Mesenchymal stem cell (in vitro differentiated cells and primary cell): ENCODE measurements at places on chromosomes 5 and 9.

DNA sequence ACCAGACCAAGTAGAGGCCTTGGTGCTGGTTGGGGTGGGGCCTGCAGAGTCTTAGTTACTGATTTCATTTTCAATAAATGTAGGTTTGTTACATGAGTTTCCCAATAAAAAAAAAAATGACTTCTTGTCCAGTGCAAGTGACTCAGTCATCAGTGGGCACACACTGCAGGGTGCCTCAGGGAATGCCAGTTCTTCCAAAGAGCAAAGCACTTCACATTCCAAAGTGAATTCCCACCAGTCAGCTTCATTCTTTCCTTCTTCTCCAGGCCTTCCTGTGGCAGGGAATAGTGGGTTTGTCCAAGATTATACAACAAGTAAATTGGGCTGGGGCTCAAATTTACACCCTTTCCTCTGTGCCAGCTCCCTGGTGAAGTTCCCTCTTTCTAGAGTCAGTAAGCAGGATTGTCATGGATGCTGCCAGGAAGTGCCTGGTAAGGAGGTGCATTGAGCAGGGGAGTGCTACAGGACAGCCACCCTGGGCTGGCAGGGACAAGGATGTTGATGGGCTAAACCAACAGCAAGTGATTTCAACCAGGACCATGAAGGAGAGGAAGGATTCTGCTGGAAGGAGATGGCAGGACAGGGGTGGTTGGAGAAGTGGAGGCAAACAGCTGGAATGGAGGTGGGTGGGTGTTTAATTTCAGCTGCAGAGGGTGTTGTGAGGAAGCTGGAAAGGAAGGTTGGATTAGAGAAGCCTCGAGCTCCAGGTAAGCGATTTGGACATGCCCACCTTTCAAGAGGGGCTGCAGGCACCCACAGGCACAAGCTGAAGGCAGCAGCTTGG, 3.7 kb upstream of the B4GALT7 start:
- DNase-seq, result no peak

DNA sequence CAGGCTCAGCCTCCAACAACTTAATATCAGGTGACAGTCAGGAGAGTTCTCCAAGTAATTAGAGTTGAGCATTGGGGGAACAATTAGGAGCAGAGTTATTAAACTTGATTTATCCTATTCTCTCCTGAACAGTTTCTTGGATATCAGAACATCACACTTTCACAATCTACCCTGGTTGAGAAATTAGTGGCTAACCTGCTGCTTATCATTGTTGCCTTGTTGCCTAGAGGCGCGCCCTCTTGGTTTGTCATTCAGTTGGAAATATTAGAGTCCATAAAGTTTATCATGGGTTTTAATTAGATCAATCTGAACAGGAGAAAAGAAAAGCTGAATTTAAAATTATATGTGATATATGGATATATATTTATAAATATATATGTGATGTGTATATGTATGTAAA, 291.1 kb downstream of the CCDC171 start:
- no peak for DNase-seq

DNA sequence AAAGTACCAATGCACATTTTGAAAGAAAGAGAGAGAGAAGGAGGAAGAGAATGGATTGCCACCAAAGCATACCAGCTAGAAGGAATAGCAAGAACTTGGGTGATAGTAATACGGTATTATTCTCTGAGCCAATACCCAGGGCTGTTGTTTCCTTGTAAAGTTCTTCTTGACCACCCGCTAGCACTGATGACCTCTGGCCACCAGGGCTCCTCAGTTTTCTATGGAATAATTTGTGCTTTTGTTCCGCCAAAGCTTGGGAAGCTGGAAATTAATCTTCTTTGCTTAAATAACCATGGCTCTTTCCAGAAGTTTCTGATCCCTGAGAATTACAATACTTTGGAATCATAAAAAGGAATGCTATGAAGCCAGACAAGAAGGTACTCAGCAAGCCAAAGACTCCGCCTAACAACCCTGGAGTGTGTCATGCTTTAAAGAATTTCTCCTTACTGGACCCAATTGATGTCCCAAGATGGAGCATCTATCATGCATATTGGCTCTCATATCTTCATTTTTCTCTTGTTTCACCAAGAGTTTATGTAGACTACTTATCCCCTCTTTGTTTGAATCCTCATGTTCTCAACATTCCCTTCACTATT, 29.8 kb downstream of the OR2K2 start:
- no peak for DNase-seq

GRCh38 chr5:108083232-108083631, 298.7 kb downstream of the FBXL17 start:
- no peak for DNase-seq

- peak; percentile 99 for DNase-seq
These were observed 54.1 kb upstream of the ABL1 start for GRCh38 chr9:130780865-130781504.

DNA sequence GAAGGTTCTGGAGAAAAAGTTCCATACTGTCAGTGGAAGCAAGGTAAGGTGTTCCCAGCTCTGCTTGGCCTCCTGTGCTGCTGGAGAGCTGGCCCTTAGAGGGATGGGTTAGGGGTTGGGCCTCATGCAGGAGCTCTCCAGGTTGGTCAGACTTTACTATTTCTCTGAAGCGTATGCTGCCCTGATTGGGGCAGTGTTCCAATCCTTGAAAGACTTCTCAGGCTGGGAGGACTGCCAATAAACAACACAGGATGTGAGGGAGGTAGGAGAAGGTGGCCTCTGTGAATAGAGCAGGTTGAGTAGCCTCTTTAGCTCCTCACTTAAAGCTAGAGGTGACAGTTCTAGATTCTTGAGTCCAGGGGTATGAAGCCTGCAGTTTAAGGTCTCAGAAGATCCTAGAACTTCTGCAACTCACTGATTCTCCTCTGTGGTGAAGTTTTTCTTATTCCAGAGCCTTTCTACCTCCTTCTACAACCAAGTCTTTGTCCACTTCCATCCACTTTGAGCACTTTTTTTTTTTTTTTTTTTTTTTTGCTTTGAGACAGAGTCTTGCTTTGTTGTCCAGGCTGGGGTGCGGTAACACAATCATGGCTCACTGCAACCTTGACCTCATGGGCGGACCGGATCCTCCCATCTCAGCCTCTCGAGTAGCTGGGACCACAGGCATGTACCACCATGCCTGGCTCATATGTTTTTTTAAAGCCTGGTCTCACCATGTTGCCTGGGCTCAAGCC, 3.0 kb downstream of the HNRNPAB start:
- DNase-seq, result no peak

DNA sequence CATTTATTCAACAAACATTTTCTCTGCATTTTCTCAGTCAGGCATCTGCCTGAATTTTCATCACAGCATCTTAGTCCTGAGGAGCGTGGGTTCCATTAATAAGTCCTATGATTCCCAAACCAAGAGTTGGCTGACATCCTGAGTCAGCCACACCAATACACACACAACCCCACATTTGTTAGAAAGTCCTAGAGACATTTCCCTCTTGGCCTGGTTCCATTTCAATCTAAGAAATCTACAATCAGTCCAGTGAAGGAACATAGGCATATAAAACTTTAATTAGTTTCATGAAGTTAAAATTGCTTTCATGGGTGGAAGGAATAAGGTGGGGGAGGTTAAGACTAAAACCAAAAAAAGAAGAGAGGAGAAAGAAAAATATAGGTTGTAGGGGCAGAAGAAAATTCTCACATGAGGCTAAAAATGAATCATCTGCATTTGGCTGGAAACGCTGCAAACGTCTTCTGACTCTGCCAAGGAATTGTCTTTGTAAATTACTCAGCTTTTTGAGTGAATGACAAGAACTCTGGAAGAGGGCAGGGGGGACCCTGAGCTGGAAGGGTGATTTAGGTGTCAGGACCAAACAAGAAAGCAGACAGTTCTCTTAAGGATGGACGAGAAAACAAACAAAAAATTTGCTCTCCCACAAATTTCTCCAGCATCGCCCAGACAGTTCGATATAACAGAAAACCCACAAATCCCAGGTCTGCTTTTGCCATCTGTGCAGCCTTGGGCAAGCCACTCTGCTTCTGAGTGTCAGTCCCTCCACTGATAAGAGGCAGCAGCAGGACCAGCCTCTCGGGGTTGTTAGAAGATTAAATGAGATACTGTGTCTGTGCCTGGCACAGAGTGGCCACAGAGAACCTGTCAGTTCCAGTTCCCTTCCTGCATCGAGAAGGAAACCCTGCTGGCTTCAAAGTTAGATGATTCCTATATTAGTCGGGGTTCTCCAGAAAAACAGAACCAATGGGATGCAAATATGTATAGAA, 289.7 kb downstream of the CDK5RAP2 start:
- DNase-seq, result no peak

DNA sequence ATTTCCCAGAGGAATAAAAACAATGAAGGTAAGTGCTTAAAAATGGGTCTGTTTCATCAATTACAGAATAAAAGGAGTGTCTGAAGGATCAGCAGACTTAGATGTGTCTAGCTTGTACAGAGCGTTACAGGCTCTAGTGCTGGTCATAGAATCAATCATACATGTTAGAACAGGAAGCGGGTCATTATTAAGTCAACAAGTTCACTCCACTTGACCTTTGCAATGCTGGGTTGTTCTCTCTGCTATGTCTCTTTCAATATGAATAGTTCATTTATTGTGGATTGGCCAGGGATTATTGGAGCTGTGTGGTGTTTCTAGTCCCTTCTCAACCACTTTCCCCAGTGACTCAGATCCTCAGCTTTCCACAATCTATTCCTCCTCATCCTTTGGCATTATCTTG, 20.7 kb upstream of the EGFLAM start:
- DNase-seq, result peak; percentile 59
